NCI-H2107 (cell line): ENCODE measurements at places on chromosomes 1 and 21.

DNA sequence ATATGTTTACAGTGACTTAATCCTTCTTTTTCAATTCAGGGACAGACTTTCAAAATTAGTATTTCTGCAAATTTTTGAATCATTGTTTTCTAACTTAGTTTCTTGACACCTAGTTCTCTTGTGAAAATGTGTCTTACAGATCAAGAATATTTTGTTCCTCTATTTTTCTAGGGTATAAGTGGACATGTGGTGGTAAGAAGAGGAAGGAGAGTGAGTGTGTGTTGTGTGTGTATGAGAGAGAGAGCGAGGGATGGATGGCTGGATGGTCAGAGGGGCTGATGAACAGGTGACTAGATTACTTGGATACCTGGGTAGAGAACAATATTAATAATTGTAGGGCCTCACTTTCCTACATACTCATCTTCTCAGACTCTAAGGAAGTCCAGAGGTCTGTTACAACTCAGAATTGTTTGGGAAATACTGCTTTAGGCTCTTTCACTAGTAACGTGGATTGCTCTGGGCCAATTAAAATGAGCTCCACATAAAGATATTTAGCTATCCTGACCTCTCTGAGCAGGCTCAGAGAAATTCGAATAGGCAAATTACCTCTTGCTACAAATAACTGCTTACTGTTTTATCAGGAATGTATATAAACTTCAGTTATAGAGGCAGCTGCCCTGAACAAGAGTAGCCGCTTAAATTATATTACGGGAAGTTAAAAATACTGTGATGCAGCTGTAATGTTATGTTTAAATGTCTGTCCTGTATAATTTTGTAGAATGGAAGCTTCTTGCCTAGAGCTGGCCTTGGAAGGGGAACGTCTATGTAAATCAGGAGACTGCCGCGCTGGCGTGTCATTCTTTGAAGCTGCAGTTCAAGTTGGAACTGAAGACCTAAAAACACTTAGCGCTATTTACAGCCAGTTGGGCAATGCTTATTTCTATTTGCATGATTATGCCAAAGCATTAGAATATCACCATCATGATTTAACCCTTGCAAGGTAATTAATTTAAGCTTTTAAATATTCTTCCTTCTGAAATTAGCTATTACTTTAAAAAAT, 19.7 kb downstream of the GPSM2 start:
- DNase-seq = no peak

GRCh38 chr1:226782845-226783601, 43.9 kb upstream of the ITPKB start:
- DNase-seq = no peak

DNA sequence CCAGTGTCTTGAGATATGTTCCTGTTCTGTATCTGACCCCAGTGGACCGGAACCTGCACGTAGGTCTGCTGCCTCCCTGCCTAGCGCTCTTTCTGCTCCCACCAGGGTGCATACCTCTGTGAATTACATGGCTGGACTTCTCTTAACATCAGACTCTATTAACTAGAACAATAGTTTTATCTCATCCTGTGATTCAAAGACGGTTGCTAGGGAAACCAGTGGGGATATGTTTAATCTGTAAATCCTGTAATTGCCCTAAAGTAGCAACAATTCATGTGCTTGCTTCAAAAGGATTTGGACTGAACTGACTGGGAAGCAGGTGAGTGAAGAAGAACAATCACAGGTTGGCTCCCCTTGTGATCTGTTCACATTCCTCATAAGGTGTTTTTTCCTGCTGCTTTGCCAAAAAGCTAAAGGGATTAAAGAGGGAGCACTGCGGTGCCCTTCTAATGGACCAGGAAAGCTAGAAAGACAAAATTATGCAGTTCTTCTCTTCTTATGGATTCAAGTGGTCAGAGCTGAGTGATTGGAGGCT, 52.7 kb upstream of the DIRAS3 start:
- DNase-seq = no peak

DNA sequence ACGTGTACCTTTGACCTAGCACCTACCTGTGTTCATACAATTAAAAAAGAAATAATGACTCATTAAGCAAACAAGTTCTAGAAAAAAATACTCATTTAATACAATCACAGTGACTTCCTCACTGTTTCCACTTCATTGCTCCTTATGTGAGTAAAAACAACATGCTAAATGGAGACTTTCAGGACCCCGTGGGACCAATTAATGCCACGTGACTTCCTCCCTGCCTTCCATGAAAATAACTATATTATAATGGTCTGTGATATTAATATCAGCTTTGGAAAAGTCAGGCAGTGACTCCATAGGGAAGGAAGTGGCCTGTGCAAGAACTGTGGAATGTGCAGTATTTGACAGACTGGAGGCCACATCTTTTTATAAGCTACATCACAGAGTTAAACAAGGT, 337.8 kb downstream of the HLX start:
- DNase-seq = no peak

DNA sequence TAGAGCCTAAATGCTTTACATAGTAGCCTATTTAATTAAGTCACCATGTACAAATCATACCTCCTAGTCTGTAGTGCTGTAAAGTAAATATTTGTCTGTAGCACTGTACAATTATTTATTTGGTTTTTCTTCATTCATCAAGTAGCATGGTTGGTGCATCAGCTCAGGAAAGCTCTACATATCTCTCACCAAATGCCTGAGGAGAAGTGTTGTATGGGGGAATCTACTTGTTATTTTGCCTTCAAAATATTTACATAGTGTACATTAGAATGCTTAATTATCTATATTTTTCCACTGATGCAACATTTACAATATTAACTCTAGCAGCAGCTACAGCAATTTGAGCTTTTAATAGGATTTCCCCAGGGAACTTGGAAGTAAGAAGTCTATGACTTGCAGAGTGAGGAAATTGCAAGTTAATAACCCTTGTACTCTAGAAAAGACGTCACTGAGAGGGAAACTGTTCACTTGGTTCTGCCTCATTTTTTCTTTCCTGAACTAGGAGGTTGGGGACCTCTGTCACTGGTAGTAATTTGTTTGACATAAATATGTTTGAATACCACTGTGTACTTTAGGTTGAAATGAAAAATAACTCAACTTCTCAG, 207.4 kb downstream of the PDE4B start:
- no peak for DNase-seq

DNA sequence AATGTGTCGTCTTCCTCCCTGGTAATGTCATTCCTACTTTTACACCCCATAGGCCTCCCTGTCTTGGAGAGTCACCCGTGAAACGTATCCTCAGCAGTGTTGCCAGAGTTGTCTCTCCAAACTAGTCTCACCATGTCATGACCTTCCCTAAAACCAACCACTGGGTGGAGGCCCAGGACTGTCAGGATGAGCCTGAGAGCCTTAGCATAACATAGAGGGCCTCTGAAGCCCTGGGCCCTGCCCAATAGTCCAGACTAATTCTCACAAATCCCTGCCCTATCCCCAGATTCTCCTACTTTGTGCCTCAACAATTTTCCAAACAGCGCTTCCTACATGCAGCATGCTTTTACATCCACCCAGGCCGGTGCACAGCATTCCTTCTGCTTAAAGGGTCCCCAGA, 29.3 kb upstream of the HSD3B1 start:
- no peak for DNase-seq

GRCh38 chr1:89799495-89799894, 21.3 kb upstream of the LRRC8D start:
- no peak for DNase-seq

- no peak for DNase-seq
Observed at GRCh38 chr1:43708002-43708410, 670 bp downstream of the ST3GAL3 start.

- no peak for DNase-seq
Observed at GRCh38 chr21:25974964-25975363, 195.6 kb downstream of the APP start.

- DNase-seq = no peak
Observed at GRCh38 chr1:111219557-111220286, 7.8 kb upstream of the CHI3L2 start.

DNA sequence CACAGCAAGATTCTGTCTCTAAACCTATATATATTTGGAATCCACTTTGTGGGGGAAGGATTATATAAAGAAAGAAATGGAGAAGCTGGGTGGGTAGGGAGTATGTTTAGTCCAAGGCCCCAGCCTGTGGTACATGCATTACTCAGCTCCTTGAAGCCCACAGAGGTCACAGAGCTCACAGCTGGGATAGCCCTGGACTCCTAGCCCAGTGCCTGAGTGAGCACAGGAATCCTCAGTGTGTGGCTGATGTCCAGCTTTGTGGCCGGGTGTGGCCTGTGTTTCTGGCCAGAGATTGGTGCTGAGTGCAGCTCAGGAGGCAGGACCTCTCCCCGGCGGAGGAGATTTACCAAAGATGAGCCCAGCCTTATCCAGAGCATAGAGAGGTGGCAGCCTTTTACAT, 7.6 kb downstream of the CAPN9 start:
- DNase-seq = no peak

DNA sequence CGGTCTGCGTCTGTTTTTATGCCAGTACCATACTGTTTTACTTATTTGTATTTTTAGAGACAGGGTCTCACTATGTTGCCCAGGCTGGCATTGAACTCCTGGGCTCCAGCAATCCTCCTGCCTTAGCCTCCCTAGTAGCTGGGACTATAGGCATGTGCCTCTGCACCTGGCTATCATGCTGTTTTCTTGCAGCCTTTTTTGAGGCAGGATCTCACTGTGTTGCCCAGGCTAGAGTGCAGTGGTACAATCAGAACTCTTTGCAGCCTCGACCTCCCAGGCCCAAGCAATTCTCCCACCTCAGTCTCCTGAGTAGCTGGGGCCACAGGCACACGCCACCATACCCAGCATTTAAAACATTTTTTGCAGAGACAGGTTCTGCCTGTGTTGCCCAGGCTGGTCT, 5.3 kb upstream of the LRRC39 start:
- no peak for DNase-seq

DNA sequence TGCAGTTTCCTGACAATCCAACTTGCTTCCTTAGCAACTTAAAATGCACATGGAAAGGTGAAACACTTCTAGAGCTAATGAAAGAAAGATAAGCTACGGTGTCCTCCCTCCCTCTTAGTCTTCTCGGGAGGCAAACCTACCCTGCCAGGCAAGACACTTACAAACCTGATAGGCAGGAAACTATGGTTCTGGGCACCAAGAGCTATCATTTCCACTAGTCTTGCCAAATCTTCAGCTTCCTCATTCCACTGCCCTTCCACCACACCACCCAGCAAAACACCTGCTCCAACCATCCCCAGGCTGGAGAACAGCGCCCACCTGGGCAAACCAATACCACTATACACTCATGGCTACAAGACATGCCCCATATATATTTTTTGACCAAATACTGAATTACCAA, 15.2 kb downstream of the NDC1 start:
- no peak for DNase-seq

DNA sequence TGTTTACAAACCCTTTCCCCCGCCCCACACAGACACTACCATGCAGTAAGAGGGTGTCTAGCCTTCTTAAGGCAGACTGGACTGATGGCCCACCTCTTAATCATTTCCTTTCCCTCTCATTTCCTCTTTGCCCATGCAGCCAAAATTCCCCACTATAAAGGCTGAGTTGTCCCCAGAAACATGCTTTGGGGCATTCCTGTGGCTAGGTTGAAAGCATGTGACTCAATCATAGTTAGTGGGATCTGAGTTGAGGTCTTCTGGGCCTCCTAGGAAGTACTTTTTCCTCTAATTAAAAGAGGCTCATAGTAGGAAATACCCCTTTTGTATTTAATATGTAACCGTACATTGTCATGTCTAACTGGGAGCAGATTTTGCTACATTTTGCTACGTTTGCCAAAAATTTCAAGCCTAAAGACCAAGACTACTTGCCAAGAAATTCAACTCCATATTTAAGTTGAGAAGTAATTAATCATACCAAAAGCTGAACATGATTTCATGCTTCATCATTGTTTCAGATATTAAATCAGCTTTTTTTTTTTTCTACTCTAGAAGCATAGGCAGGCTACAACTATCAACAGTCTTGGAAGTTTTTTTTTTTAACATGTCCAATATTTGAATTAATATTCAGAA, 174.7 kb downstream of the ADGRL4 start:
- DNase-seq = no peak

DNA sequence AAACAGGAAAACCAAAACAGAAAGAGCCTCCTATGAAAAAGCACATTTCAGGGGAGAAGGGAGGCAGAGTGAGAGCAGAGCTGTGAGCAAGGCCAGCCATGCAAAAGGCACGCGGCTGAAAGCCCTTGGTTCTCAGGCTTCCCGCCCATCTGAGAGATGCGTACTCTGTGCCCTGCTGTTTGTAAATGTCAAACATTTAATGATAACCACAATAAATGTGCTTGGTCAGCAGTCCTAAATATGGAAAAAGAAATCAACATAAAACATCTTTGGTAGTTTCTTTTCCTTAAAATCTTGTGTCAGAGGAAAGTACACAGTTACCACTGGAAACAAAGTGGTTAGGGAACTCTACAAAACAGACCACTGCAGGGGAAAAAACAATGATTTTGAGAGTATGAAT, 283.1 kb downstream of the DSCAM start:
- no peak for DNase-seq

- DNase-seq = no peak
Observed at GRCh38 chr1:29963946-29964345, 727.6 kb downstream of the PTPRU start.

GRCh38 chr1:11528611-11529261, 49.8 kb downstream of the DISP3 start:
- no peak for DNase-seq

- no peak for DNase-seq
Observed at GRCh38 chr1:94048413-94049164, 72.4 kb downstream of the ABCA4 start.

GRCh38 chr1:14724246-14724645, 125.8 kb downstream of the KAZN start:
- DNase-seq = no peak

DNA sequence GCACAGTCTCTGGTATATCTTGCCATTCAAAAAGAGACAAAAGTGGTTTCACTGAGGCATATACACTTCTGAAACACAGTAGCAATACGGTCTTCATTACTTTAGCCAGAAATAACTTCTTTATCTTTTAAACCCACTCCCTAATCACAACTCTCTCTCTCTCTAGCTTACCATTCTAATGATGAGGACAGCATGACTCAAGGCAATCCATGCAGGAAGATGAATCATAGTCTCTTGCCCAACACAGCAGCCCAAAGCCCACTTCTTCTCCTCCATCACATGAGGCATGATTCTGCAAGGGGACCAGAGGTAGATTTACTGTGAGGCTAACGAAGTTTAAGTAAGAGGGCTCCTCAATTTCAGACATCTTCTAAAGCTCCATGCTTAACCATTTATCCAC, 285.0 kb upstream of the NR5A2 start:
- DNase-seq = no peak

DNA sequence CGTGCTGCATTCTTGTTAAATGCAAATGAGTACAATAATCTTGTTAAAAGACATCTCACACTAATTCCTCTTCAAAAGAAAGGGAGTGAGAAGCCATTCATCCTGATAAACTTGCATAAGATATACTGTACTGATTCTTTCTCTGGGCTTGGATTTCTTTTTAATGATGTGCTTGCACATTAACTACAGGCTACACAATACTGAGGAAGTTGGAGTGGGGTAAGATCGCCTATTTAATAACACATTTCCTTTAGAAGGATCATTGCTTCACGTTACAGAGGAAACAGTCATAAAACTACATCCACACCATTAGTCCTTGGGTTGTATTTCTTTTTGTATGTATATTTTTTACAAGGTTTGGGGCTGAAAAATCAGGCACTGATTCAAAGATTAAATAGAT, 36.6 kb downstream of the NRIP1 start:
- no peak for DNase-seq
